SK-N-SH treated with all-trans-retinoic acid at 6 μM for 48 hours (cell line): ENCODE measurements at places on chromosomes 2 and 18.

GRCh38 chr2:23574919-23575654 is 190.1 kb downstream of the KLHL29 start:
- no peak for ATAC-seq

- no peak for ATAC-seq
Measured at GRCh38 chr2:26655611-26656195, 14.5 kb upstream of the CIB4 start.

GRCh38 chr18:27855486-27855885 is 321.4 kb downstream of the CDH2 start:
- ATAC-seq = no peak

GRCh38 chr2:172596776-172597175 is 40.9 kb downstream of the PDK1 start:
- ATAC-seq = no peak

DNA sequence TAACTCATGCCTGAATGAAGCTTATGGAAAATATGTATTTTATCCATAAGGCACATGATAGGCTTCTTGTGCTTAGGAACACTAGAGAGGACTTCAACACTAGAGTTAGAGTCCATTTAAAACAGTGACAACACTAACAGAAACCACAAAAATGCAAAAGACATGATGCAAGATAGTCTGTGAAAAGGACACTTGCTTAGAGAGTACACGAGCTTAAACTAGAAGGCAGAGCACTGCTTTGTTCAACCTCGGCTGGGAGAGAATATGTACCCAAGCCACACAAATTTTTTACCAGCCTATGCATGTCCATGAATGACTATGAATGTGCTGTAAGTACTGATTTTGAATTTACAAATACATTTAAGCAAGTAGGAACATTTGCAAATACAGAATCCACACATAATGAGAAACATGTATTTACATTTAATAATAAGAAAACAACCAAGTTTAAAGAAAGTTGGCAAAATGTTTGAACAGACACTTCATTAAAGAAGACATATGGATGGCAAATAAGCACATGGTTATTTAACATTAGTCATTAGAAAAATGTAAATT is 130.6 kb downstream of the SPOPL start:
- ATAC-seq = no peak

GRCh38 chr2:192357217-192357616 is 162.5 kb upstream of the TMEFF2 start:
- ATAC-seq = no peak

- no peak for ATAC-seq
Measured at GRCh38 chr18:76654577-76654976, 159.5 kb upstream of the ZNF516 start.

DNA sequence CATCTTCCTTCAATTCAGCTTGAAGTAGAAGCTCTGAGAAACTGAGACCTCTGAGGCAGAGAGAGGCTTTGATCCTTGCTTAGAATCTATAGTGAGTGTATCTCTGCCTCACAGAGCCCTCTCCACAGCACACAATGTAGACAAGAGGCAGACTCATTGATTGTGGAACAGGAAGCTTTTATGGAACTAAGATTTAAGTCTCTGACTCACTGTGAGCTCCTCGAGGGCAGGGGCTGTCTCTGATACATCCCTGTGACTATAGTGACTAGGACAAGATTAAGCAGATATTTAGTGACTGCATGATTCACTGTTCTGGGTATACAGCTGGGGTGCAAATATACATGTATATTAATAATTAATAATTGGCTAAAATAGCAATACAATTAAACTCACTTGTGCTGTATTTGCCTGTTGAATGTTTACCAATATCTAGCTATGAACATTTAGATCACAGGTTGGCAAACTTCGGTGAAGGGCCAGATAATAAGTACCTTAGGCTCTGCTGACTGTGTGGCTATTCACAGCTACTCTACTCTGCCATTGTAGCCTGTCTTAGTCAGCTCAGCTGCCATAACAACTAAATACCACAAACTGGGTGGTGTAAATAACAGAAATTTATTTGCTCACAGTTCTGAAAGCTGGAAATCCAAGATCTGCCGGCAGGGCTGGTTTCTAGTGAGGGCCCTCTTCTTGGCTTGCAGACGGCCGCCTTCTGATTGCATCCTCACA is 54.4 kb downstream of the ARHGEF4 start:
- ATAC-seq = no peak

- ATAC-seq = no peak
Measured at GRCh38 chr2:134155134-134155533, 98.7 kb upstream of the MGAT5 start.
